ENCODE measurements at places on chromosomes 16 and 17.

DNA sequence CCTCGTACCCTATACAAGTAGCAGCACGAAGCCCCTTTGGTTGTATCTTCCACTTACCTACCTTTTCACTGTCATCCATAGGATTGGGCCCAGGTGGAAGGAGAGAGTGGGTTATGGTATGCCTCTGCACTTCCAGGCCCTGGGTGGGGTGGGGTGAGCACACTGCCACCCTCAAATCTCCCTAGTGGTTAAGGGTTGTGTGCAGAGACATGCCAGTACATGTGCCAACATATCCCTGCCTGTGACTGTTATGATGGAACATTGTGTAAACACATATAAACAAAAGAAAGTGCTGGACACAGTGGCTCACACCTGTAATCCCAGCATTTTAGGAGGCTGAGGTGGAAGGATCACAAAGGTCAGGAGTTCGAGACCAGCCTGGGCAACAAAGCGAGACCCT, 11.1 kb downstream of the HROB start:
- no peak for DNase-seq

- no peak for DNase-seq
These were observed 172.9 kb downstream of the PMP22 start for GRCh38 chr17:15092261-15092660.

DNA sequence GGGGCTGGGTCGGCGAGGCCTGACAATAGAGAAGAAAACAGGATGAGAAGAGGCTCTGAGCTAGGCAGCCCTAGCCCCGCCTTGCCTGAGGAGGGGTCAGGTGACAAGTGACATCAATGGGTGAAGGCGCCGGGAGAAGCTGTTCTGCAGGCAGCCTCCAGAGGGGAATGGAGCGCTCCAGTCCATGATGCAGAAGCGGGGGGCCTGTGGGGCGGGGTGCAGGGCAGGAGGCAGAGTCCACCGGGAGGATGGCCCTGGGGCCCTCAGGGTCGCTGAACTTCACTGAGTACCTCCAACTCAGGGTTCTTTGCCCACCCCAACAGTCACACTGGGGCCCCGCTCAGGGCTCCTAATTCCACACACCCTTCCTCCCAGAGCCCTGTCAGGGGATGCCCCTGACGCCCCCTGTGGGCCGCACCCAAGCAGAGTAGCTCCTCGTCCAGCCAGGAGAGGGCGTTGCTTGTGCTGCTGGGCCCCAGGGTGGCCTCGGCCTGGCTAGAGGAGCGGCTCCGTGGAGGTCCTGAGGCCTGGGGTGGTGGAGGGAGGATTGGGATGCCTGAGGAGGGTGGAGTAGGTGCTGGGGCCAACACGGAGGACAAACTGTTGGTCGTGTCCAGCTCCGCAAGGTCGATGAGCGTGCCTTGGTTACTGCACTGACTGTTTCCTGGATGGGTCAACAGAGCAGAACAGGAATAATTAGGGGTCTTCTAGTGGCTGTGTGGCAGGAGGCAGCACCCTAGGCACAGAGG, 20.8 kb downstream of the GGA3 start:
- peak; percentile 12 for DNase-seq

- no peak for DNase-seq
These were observed 3.6 kb upstream of the TMIGD1 start for GRCh38 chr17:30337393-30337999.

- DNase-seq, result no peak
These were observed 33.1 kb upstream of the SNN start for GRCh38 chr16:11635113-11635652.

Measured in KG1 (cell line).